Fibroblast of lung (primary cell): ENCODE measurements at places on chromosomes 16 and 17.

DNA sequence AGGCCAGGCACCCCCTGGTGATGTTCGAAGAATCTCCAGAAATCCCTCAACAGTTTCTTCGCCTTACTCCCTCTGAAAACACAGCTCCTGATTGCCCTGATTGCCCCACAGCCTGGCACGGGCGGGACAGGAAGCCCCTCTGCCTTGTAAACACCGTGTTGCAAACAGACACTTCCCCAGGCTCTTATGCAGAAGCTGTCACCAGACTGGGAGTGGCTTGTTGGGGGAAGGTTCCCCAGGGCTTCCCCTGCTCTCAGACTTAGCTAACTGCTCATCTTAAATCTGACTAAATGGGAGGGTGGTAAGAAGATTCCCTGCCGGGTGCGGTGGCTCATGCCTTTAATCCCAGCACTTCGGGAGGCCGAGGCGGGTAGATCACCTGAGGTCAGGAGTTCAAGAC, 11.2 kb downstream of the PIK3R5 start:
- DNase-seq = no peak

DNA sequence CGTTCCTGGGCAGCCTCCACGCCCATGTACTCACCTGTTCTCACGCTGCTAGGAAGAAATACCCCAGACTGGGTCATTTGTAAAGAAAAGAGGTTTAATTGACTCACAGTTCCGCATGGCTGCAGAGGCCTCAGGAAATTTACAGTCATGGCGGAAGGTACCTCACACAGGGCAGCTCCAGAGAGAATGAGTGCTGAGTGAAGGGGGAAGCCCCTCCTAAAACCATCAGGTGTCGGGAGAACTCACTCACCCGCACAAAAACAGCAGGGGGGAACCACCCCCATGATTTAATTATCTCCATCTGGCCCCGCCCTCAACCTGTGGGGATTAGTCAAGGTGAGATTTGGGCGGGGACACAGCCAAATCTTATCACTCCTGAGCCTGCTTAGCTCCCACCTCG, 18.2 kb downstream of the RAB40C start:
- DNase-seq = no peak

GRCh38 chr16:58415003-58415402, 22.7 kb downstream of the GINS3 start:
- peak; percentile 48 for DNase-seq

- no peak for DNase-seq
Observed at GRCh38 chr17:27747462-27748359, 52.6 kb downstream of the NOS2 start.

DNA sequence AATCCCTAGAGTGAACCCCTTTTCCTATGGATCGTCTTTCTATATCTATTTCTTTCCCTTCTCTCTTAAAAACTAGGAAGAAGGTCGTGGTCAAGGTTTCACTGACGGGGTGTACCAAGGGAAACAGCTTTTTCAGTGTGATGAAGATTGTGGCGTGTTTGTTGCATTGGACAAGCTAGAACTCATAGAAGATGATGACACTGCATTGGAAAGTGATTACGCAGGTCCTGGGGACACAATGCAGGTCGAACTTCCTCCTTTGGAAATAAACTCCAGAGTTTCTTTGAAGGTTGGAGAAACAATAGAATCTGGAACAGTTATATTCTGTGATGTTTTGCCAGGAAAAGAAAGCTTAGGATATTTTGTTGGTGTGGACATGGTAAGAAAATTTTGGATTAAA, 9.6 kb downstream of the CYLD start:
- no peak for DNase-seq

- no peak for DNase-seq
Observed at GRCh38 chr16:12432136-12432535, 371.6 kb downstream of the CPPED1 start.

DNA sequence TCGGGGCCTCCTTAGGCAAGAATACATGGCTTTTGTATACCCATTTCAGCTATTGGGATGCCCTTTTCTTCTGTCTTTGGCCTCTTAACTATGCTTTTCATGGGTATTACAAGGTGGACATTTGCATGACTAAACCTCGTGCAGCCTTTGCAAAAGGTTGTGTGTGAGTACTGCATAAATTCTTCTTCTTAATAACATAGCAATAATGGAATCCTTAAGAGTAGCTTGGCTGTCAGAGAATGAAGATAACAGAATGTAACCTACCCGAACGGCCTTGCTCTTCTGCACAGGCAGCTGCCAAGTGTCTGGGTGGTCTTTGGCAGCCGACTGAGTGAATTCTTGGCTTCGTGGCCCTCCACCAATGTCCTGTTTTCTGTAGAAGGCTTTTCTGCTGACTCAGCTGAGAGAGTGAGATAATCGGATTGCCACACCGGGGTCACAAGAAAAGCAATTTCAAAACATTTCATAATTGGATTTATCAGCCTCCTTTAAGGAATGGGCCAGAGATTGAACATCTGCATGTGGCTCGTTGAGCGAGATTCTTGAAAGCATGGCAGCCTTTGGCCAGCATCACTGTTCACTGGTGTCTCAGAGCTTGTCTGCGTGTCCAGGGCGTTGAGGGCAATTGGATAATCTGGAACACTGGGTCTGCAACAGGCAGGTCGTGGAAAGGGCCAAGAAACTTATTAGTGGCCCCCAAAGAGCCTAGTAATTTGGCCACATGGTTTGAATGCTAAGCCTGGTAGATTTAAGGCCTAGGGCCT, 13.4 kb downstream of the IRF8 start:
- DNase-seq = peak; percentile 92

DNA sequence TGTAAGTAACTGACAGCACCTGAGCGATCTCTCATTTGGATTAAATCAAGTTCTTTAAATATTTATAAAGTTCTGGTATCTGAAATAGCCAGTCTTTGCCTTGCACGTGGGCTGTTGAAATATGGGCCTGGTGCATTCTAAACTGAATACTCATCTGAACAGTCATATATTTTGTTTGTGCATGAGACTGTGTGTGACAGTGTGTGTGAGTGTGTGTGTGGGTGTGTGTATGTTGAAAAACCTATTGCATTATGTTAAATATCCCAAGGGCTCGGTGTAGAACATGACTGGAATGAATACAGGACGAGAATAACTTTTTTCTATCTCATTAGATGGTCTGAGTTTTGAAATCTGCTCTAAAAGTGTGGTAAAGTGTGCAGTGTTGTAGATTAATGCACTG, 82.4 kb upstream of the TOX3 start:
- peak; percentile 1 for DNase-seq

- no peak for DNase-seq
Observed at GRCh38 chr17:63504261-63504660, 18.9 kb upstream of the KCNH6 start.

GRCh38 chr16:27385398-27385797, 16.6 kb upstream of the IL21R start:
- DNase-seq = no peak

DNA sequence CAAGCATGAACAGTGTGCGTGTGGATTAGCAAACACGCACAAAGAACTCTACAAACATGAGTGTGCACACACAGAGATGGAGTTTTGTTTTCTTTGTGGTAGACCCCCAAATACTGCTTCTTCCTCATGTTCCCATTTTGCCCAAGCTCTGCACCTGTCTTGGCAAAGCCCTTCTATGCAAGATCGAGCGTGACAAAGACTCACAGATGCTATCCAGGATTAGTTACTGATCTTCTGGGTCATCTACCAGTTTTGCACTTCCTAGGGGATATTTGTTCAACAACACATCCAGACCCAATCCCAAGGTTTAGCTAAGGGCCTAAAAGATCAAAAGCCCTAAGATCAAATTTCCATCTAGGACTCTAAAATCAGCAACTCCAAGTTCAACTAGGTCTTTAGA, 16.0 kb downstream of the LRRC36 start:
- no peak for DNase-seq
